ENCODE measurements at places on chromosomes 13 and 19.

DNA sequence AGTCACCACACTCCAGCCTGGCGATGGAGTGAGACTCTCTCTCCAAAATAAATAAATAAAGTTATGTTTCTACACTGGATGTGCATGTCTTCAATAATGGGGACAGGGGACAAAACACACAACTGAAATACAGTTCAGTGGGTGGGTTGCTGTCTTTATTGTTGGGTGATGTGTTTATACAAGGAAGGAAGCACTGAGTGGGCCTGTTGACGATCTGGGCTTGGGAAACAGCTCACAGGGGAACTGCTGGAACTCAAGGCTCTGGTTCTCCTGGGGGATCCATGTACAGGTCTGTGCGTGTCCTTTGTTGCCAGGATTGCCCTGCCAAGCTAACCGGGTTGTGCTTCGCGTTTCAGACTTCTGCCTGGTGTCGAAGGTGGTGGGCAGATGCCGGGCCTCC, 18.9 kb downstream of the SPINT2 start:
- DNase-seq, result no peak

DNA sequence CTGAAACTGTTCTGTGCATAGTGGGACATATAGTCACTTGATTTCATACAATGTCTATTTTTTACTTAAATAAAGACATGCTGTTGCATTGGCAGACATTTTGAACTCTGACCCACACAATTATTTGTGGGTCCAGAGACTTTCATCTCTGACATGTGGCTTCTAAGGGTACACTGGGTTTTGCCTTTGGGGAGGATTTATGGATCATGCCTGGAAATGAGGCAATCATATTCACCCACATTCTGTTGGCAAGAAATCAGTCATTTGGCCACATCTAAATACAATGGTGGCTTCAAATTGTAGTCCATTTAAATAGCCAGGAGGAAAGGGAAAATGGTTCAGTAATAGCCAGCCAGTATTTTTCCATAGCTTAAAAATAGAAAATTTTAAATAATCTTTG, 238.3 kb upstream of the KLF12 start:
- DNase-seq, result no peak

- DNase-seq, result no peak
These were observed 65.7 kb downstream of the SOX1 start for GRCh38 chr13:112132619-112133018.

- no peak for DNase-seq
These were observed 4.0 kb upstream of the CYTH2 start for GRCh38 chr19:48465215-48465614.

GRCh38 chr13:76762721-76763120, 123.5 kb downstream of the KCTD12 start:
- no peak for DNase-seq

GRCh38 chr19:42512743-42513304, 15.5 kb downstream of the CEACAM1 start:
- no peak for DNase-seq

DNA sequence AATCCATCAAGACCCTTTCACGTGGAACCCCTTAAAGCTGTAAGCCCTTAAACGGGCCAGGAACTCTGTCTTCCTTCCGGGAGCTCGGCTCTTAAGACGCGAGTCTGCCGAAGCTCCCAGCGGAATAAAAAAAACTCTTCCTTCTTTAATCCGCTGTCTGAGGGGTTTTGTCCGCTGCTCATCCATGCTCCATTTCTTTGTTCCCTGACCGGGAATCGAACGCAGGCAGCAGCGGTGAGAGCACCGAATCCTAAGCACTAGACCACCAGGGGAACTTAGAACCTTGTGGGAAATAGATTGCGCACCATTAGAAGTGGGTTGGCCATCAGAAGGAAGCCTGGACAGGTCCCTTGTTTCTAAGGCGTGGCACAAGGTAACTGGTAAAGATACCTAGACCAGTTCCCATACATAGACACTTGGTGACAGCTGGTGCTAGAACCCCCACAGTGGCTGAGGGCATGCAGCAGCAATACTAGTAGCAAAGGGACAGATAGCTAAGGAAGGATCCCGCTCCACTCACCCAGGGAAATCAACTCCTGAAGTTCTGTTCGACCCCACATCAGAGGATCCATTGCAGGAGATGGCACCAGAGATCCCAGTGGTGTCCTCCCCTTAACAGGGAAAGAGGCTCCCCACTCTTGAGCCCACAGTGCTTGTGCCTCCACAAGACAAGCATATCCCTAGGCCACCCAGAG, 1.5 kb upstream of the RGCC start:
- DNase-seq, result no peak

GRCh38 chr19:33208904-33209849, 15.0 kb downstream of the LRP3 start:
- no peak for DNase-seq

DNA sequence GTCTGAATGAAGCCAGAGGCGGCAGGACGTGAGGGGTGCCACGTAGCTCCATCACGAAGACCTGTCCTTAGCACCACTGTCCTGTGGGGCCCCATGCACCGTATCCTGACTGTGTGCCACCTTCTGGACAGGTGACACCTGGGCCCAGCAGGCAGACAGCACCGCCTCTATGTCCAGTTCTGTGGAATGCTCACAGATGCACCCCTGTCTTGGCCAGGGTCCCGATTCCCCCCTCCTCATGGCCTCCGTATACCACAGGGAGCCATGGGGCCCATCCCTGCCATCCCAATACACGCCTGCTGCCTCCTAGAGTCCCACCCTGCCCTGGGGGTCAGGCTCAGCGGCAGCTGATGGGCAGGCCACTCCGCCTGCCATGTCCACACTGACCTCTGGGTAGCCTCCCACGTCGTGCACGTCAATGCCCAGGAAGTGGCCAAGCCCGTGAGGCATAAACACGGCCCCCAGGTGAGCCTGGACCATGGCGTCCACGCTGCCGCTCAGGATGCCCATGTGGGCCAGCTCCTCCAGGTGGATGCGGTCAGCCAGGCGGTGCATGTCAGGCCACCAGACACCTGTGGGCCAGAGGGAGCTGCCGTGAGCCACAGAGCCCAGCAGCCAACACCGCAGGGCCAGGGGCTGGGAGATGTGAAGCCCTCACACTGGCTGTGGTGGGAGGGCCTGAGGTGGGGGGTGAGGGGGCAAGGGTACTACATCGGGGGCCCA, 17.6 kb downstream of the CEBPG start:
- no peak for DNase-seq

DNA sequence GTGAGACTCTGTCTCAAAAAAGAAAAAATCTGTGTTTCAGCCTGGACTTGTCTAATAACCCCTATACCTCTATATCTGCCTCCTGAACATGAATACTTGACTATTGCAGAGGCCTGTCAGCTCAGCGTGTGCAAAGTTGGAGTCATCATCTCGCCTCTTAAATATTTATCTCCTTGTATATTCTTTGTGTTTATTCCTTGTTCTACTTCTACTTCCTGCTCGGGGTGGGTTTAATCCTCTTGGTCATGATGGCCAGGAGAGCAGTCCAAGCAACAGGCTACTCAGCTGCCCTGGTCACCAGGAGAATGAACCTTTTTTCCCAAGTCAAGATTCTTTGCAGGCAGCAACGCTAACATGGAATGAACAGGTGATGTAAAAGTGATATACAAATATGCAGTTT, 119.1 kb downstream of the PCCA start:
- no peak for DNase-seq

DNA sequence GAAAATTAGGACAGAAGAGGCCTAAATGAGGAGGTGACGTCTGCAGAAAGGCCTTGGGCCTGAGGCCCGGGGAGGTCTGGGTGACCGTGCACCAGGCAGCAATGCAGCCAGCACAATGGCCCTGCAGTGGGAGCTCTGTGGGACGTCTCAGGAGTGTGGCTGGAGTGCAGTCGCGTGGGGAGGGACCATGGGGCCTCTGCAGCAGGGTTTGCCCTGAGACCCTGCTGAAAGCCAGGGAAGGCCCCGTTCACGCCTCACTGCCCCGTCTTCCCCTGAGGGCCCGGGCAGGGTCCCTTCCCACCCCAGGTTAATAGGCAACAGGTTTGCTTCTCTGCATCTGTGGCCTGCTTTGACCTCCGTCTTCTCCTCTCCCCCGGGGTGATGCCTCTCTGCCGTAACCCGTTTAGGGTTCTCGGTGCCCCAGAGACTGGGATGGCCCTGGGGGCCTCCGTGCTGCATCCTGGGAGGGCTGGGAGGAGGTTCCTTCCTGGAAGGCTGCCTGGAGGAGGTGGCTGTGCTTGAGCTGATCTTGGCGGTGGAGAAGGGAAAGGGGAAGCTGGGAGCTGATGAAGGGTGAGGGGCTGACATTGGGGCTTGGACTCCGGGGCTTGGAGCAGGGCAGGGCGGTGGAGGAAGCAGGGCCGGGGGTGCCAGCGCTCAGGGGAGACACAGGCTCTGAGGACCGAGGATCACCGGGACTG, 9.7 kb downstream of the PALM start:
- DNase-seq, result no peak

DNA sequence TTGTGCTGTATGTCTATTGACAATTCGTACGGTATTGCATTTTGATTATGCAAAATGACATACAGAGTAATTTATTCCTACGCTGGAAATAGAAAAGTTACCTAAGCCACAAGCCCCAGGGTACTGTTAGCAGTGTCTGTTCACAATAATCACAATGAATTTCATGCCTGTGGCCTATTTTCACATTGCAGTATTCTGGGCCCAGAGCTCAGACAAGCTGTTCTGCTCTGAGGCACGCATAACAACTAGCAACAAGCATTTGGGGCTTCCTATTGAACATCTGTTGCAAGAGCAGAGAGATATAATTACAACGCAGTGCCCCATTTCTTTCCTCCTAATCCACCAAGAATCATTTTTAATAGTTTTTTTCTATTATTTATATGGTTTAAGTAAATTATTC, 158.9 kb upstream of the SGCG start:
- DNase-seq, result no peak

DNA sequence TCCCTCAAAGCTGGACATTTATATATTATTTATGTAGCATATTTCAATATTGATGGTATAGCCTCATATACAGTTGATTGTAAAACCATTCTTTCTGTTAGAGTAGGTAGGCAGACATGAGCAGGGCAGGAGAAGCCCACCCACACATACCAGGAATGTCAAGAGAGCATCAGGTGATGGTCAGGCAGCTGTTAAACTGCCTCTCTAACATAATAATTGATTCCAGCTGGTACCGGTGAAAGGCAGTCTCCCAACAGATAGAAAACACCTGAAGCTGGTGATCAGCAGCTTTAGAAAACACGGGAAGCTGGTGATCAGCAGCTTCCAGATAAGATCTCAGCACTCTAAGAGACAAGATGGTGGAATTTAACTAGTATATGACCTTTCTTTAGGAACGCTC, 132.9 kb downstream of the SLITRK6 start:
- no peak for DNase-seq

DNA sequence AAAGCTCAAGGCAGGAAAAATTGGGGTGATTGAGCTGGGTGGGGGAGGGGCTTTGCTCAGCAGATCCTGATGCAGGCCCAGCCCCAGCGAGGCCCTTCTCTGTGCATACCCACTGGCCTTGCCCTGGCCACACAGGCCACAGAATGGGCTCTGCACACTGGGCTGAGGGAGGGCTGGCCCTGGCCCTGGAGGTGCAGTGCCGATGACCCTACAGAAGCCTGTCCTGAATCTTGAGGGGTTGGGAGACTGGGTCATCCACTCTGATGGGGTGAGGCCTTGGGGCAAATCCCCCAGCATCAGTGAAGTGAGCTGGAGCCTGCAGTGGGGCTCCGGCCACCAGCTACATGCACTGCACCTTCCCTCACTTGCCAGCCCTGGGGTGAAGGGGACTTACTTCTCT, 153.1 kb downstream of the URI1 start:
- DNase-seq, result no peak

DNA sequence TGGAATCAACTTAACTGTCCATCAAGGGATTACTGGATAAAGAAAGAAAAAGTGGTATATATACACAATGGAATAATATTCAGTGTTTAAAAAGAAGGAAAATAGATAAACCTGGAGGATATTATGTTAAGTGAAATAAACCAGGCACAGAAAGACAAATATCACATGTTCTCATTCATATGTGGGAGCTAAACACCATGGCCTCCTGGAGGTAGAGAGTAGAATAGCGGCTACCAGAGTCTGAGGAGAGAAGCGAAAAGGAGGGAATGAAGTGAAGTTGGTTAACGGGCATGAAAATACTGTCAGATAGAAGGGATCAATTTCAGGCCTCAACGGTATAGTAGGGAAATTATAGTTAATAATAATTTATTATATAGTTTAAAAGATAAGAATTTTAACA, 147.5 kb upstream of the OBI1 start:
- no peak for DNase-seq

DNA sequence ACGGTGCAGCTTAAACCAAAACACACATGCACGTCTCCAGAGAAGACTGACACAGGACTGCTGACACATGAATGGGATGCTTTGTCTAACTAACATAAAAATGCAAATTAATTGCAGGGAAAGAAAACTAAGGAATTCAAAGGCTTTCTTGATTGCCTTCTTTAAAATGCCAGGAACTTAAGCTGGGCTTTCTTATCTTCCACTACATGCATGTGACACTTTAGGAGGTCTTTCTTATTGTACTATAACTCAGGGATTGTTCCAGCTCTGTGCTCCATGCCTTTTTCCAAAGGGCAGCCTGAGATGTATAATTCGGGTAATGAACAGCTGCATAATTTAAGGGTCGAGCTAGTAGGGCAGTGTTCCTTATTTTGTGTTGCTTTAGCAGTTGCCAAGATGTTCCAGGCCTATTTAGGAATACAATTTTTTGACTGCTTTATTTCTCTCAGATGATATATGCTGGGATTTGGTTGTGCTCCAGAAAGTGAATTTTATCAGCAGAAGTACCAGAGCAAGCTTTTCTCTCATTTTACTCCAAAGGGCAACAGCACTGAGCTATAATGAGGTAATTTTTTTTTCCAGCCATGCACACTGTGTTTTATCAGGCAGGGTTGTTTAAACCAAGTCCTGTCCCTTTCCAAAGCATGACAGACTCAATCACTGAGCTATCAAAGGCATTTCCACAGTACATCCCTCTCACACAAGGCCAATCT, 885.2 kb downstream of the PCDH9 start:
- DNase-seq, result no peak

DNA sequence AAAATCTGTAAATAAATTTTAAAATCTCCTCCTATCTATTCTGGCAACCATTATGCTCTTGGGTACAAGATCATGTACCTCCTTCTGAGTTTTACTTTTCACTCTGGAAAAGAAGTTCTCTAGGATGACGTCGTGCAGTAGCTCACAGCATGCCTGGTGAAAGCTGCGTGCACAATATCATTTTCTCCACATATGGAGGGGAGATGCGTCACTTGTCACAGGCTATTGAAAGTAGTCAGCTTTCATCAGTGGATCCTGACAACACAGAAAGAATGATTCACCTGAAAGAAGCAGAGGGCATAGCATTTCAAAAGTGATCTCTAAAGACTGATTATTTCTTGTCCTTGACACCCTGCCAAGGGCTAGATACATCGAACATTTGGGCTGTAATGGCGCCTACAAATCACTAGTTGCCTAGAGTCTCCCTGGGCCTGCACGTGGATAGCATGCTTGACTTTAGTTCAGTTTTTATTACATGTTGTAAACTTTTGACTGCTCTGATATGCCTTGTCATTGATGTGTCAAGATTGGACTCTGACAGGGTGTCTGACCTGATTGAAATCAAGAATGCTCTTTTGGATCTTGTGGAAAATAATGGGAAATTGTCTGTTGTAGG, 1365.6 kb downstream of the OLFM4 start:
- DNase-seq, result no peak

All from activated CD4-positive, alpha-beta T cell treated with anti-CD3 and anti-CD28 coated beads for 24 hours (primary cell).